ENCODE measurements at places on chromosomes 11 and 22. TPM values are rescaled to one million over a fixed set of nuclear protein-coding genes. Genes with fewer than 3 reads are reported as not detected.

DNA sequence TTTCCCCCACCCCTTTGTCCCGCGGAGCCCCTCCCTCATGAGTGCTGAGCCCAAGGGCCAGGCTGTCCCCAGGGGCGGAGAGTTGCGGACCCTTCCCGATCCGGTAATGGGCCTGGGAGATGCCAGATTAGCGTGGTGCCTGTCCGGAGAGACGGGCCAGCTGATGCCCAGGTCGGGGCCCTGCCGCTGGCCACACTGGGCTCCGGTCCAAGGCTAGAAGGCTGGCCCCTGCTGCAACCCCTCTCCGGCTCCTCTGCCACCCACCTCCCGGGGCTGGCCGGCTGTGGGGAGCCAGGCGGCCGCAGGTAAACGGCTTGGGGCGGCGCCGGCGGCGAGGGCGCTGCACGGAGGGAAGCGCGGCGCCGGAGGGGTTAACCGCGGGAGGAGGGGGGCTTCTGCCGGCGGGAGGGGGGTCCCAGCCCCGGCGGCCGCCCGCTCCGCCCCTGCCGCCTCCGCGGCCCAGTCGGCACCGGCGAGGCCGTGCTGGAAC lies at the start of gene KCNK4:
KCNK4 (plus strand) TSS at position 41 of the 490 bp plus-strand sequence. CDS start 1,717 bp downstream, outside the sequence.
- H3K27me3 ChIP-seq = peaks cover 52% of the 10 kb centered on the region
- peak within 1 kb of the TSS; percentile 63 for H3K27ac ChIP-seq
- H3K4me3 ChIP-seq = peak within 1 kb of the TSS; percentile 65
- DNase-seq = no peak
- H3K36me3 ChIP-seq = peaks cover 5% of the 10 kb centered on the region
- H3K4me1 ChIP-seq = peaks cover 13% of the 10 kb centered on the region

GRCh38 chr22:25753252-25753651 lies 11.3 kb downstream of the MYO18B start:
- DNase-seq = no peak
- no peaks in the 10 kb centered on the region for H3K27me3 ChIP-seq
- H3K27ac ChIP-seq = no peak overlapping the region
- H3K4me3 ChIP-seq = no peak overlapping the region
- peaks cover 16% of the 10 kb centered on the region for H3K36me3 ChIP-seq

DNA sequence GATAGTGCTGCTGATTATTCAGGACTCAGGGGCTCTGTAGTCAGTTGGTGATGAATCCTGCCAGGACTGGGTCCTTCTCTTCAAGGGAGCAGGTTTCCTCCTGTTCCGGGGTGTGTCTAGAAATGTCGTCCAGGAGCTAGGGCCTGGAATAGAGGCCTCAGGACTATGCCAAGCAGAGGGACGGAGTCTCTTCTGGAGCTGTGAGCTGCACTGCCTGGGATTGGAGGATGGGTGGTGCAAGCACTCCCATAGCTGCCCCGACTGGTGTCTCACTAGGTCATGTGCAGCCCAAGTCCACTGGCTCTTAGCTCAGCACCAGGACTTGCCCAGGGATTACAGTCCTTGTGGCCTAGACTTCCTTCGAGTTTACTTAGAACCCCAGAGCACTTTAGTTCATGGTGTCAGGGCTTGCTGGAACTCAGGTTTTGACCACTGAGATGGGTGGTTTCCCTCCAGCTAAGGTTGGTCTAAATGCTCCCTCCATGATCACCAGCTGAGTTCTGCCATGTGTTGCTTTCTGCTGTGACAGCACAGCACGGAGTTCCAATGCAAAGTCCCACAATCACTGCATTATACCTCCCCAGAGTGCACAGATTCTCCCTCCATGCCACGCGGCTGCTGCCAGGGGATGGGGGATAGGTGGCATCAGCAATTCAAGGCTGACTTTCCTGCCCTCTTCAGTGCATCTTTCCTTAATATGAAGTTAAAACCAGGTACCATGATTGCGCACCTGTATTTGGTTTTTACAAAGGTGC lies 42.6 kb upstream of the SHANK2 start:
- peaks cover 5% of the 10 kb centered on the region for H3K27me3 ChIP-seq
- H3K27ac ChIP-seq = no peak overlapping the region
- no peak for DNase-seq
- no peaks in the 10 kb centered on the region for H3K36me3 ChIP-seq

DNA sequence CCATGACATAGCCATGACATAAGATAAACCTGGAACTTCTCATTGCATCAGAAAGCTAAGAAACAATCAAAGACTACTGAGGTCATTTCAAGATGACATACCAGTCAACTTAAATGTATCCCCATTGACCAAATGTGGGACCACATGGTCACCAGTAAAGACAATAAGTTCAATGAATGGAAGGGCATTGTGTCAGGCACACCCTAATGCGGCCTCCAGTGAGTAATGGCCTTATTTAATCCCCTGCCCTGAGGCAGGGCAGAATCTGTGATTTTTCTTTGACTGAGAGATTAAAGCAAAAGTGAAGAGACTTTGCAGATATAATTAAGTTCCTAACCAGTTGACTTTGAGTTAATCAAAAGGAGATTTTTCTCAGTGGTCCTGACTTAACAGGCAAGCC lies 17.3 kb upstream of the SYT8 start:
- H3K36me3 ChIP-seq = no peaks in the 10 kb centered on the region
- DNase-seq = no peak
- peaks cover under 1% of the 10 kb centered on the region for H3K27me3 ChIP-seq
- no peak overlapping the region for H3K4me3 ChIP-seq
- H3K27ac ChIP-seq = no peak overlapping the region

DNA sequence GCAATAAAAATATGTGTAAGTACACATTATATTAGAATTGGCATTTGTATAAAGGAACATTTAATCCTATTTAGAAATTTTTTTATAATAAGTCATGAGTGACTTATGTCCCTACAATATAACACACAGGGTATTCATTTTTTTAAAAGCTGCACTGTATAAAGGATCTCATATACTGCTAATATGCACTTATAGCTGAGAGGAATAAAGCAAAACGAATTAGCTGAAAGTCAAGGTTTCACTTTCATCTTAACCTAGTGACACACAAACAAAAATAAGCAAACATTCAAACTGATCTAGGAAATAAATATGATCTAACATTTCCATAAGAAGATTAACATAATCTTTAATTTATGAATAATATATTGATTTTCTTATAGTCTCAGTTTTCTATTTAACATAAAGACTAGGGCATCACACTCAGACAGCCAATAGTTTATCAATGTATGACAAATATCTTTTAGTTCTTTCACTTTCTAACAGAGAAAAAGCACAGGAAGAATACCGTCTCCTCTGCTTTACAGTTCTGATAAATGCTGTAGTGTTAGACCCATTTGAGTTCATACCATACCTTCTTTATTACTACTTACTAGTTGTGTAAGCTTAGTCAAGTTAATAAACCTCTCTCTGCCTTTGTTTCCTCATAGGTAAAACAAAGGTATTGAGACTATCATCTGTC lies 42.9 kb downstream of the DCDC1 start:
- H3K27me3 ChIP-seq = peaks cover 2% of the 10 kb centered on the region
- no peak overlapping the region for H3K4me3 ChIP-seq
- DNase-seq = no peak
- no peaks in the 10 kb centered on the region for H3K36me3 ChIP-seq
- no peak overlapping the region for H3K27ac ChIP-seq

DNA sequence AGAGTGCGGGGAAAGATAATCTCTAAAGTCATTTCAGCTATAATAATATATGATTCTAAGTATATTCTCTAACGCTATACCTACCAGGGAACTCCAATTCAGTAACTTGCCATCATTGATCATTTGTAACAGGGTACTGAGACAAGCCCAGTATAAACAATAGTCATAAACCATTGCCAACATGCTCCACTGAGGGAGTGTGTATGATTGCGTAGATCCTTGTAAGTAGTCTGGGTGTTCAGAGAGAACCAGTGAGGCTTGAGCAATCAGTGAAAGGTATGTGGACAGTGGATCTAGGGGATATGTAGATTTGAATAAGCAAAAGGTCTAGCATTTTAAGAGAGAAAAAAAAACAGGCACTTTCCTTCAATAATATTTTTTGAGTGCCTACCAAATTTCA lies 1326.0 kb downstream of the LRRC4C start:
- H3K4me1 ChIP-seq = no peaks in the 10 kb centered on the region
- H3K27me3 ChIP-seq = no peaks in the 10 kb centered on the region
- H3K27ac ChIP-seq = no peak overlapping the region

GRCh38 chr11:97645736-97646135 lies 1255.9 kb downstream of the JRKL start:
- no peak overlapping the region for H3K27ac ChIP-seq
- DNase-seq = no peak
- no peak overlapping the region for H3K4me3 ChIP-seq
- no peaks in the 10 kb centered on the region for H3K4me1 ChIP-seq
- no peaks in the 10 kb centered on the region for H3K36me3 ChIP-seq

DNA sequence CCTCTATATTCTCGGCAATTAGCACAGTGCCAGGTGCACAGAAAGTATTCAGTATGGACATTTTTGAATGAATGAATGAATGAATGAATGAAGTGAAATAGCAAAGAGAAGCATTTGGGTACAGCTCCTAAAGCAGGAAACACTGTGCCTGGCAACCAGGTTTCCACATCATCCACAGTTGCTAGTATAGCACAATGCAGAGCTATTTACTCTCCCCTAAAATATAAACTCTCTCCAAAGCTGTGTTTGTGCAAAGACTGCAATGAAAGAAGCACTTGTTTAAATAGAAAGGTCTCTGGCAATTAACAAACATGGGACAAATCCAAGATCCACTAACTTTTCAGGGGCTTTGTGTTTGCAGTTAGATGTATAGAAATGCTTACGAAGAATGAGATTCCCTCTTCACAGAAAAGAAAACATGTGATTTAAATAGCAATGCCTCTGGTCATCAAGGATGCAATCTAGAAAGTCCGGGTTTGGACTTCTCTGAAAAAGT lies 103.0 kb upstream of the OPCML start:
- no peak overlapping the region for H3K27ac ChIP-seq
- no peaks in the 10 kb centered on the region for H3K4me1 ChIP-seq
- H3K36me3 ChIP-seq = no peaks in the 10 kb centered on the region
- DNase-seq = no peak

- no peaks in the 10 kb centered on the region for H3K4me1 ChIP-seq
- peaks cover 5% of the 10 kb centered on the region for H3K27me3 ChIP-seq
- no peaks in the 10 kb centered on the region for H3K36me3 ChIP-seq
Observed at GRCh38 chr11:19679952-19680828, 32.4 kb upstream of the NAV2 start.

DNA sequence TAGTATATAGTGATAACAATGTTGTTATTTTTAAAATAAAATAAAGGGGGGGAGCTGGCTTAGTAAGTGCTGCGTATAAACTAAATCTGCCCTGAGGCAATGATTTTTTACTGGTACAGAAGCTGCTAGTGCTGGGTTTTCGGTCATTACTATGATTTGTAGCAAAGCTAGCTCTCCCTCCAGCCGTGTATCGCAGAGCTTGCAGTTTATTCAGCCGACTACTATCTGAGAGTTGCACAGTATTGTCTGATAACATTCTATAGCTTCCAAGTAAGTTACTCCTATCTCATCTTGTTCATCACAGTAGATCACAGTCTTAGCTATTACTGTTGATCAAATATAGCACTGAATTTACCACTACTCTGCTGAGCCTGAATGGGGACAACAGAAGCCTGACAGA lies 805.5 kb upstream of the ARHGAP42 start:
- H3K27me3 ChIP-seq = no peaks in the 10 kb centered on the region
- no peak overlapping the region for H3K4me3 ChIP-seq
- H3K36me3 ChIP-seq = no peaks in the 10 kb centered on the region

DNA sequence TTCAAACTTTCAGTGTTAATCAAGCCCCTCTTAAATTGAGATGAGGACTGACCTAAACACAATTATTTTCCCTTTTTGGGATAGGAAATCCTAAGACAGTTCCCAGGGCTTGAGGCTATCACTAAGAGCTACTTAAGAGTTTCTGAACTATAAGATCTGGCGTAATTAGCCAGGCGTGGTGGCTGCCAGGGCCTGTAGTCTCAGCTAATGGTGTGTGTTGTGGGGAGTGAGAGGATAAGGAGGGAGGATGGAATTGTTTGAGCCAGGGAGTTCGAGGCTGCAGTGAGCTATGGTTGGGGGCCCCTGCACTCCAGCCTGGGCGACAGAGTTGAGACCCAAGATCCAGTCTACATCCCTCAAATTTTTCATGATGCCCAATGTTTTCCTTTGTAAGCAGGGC lies 23.5 kb upstream of the EXPH5 start:
- no peak for DNase-seq
- H3K27ac ChIP-seq = no peak overlapping the region
- peaks cover 10% of the 10 kb centered on the region for H3K4me1 ChIP-seq

- no peak overlapping the region for H3K4me3 ChIP-seq
- H3K27me3 ChIP-seq = peaks cover 2% of the 10 kb centered on the region
- no peaks in the 10 kb centered on the region for H3K4me1 ChIP-seq
- no peak overlapping the region for H3K27ac ChIP-seq
- H3K36me3 ChIP-seq = no peaks in the 10 kb centered on the region
Observed at GRCh38 chr11:120827820-120828219, 196.1 kb upstream of the TBCEL start.

GRCh38 chr11:106468086-106468485 lies 390.6 kb downstream of the AASDHPPT start:
- H3K27ac ChIP-seq = no peak overlapping the region
- no peaks in the 10 kb centered on the region for H3K36me3 ChIP-seq
- DNase-seq = no peak
- H3K4me1 ChIP-seq = no peaks in the 10 kb centered on the region
- no peak overlapping the region for H3K4me3 ChIP-seq
- no peaks in the 10 kb centered on the region for H3K27me3 ChIP-seq

DNA sequence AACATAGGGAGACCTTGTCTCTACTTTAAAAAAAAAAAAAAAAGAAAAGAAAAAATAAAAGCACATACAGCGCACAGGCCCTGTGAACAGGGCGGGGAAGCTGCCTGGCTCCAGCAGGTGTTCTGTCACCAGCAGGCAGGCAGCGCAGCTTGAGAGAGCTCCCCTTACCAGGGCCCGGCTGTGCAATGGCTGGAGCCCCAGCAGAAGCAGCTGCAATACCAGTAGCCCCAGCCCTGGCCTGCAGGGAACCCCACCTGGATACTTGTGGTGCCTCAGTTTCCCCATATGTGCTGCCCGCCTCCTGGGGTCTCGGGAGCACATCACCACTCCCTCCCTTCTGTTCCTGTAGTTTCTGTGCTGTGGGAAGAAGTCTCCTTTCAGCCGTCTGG lies 12.3 kb downstream of the TSPAN32 start:
- H3K27ac ChIP-seq = no peak overlapping the region
- peaks cover 2% of the 10 kb centered on the region for H3K27me3 ChIP-seq
- no peaks in the 10 kb centered on the region for H3K4me1 ChIP-seq
- no peak overlapping the region for H3K4me3 ChIP-seq
- no peak for DNase-seq
- no peaks in the 10 kb centered on the region for H3K36me3 ChIP-seq

GRCh38 chr11:128462922-128463321 lies 124.4 kb downstream of the ETS1 start:
- H3K27ac ChIP-seq = peak overlapping the region; percentile 95
- H3K4me3 ChIP-seq = peak overlapping the region; percentile 83
- peaks cover 87% of the 10 kb centered on the region for H3K4me1 ChIP-seq
- no peak for DNase-seq
- H3K27me3 ChIP-seq = no peaks in the 10 kb centered on the region
- peaks cover 91% of the 10 kb centered on the region for H3K36me3 ChIP-seq

- no peaks in the 10 kb centered on the region for H3K36me3 ChIP-seq
- H3K27ac ChIP-seq = peak overlapping the region; percentile 34
- H3K4me3 ChIP-seq = no peak overlapping the region
- no peak for DNase-seq
- no peaks in the 10 kb centered on the region for H3K4me1 ChIP-seq
Observed at GRCh38 chr11:404551-405264, 10.1 kb downstream of the SIGIRR start.

GRCh38 chr11:44577231-44577830 lies 11.9 kb downstream of the CD82 start:
- H3K27ac ChIP-seq = peak overlapping the region; percentile 93
- no peaks in the 10 kb centered on the region for H3K27me3 ChIP-seq
- H3K4me1 ChIP-seq = peaks cover 73% of the 10 kb centered on the region
- H3K36me3 ChIP-seq = peaks cover 71% of the 10 kb centered on the region
- peak overlapping the region; percentile 15 for H3K4me3 ChIP-seq

HSCB gene
- 16.6 TPM for total RNA-seq

FOLR2 gene
- not detected for total RNA-seq

Measured in activated T-helper 1 cell treated with anti-CD3 and anti-CD28 coated beads, Interleukin-12 subunit alpha, Interleukin-12 subunit beta, Interleukin-2, Interleukin-4 antibody, amounts not matched to agents 30 ng/mL and 10 ng/mL and 1 ng/mL, durations not matched to agents 14 hours and 24 hours and 36 hours (primary cell).